Naive thymus-derived CD8-positive, alpha-beta T cell (primary cell): ENCODE measurements at places on chromosomes 2 and 18. TPM values are rescaled to one million over a fixed set of nuclear protein-coding genes. Genes with fewer than 3 reads are reported as not detected.

The CCDC93 gene
- total RNA-seq = 67.9 TPM

The HOXD1 gene
- total RNA-seq = not detected

The CFAP221 gene
- not detected for total RNA-seq

GRCh38 chr18:71529703-71530303 lies 1014.3 kb downstream of the CBLN2 start:
- DNase-seq = no peak

DNA sequence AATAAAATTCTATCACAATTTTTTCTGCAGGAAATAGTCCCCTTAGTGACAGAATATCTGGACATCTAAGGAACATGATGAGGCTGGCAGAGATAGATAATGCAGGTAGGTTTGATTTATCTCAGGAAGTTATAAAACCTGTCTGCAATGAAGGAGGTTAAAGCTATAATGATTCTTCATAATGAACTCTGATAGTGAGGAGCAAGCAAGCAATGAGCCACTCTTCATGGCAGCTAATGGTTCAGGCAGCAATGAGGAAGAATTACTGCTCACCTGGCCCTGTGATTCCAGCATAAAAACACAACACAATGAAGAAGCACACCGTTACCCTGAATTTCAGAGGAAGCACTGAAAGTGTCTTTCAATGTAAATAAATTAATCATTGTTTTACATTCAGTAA lies 599.6 kb upstream of the PKDCC start:
- no peak for DNase-seq

DNA sequence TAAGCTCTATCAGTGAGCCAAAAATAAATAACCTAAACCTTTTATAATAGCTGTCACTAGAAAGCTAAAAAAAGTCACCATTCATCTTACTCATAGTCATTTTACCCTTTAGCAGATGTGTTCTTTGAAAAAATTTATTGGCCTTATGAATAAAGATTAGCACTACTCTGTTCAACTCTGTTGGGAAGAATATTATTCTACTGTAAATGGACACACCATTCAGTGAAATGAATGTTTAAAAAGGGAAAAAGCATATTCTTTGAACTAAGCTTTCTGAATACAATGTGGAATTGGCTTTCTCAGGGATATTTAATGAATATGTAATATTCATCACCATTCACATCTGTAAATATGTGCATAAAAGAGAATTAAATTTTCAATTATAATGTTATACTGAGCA lies 422.0 kb downstream of the CBLN2 start:
- DNase-seq = no peak

DNA sequence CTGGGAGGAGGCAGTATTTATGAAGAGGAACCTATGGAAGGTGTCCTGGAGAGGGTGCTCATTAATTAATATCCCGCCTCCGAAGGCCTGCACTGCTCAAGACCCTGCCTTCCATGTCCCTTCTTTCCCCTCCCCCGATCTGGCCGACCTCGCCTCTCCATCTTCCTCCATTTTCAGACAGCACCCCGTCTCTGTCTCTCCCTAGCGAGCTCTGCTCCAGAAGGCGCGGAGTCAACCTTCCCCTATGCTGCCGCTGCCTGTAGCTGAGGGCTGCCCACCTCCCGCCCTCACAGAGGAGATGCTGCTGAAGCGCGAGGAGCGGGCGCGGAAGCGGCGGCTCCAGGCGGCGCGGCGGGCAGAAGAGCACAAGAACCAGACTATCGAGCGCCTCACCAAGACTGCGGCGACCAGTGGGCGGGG lies 1.1 kb upstream of the WBP1 start:
- no peak for DNase-seq
